ENCODE measurements at places on chromosomes 7 and 10.

DNA sequence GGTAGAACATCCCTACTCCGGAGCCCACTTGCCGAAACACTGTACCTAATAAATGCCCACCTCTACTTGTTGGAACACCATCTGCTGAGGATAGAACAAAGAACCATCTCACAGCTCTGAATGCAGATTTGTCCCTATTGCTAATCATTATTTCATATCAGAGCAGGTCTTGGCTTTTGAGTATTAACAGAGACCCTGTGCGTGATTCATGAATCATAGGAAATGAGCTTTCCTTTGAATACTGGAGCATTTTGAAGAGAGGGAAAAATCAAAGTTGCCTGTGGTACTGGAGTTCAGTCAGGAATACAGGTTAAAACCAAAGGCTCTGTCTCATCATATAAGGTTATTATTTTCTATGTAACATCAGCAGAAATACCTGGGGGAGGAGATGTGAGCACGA, 1132.3 kb downstream of the XPNPEP1 start:
- DNase-seq, result no peak

- no peak for DNase-seq
Observed at GRCh38 chr10:6986927-6987326, 406.9 kb upstream of the PRKCQ start.

GRCh38 chr7:75854233-75854632, 24.6 kb upstream of the RHBDD2 start:
- DNase-seq, result no peak

DNA sequence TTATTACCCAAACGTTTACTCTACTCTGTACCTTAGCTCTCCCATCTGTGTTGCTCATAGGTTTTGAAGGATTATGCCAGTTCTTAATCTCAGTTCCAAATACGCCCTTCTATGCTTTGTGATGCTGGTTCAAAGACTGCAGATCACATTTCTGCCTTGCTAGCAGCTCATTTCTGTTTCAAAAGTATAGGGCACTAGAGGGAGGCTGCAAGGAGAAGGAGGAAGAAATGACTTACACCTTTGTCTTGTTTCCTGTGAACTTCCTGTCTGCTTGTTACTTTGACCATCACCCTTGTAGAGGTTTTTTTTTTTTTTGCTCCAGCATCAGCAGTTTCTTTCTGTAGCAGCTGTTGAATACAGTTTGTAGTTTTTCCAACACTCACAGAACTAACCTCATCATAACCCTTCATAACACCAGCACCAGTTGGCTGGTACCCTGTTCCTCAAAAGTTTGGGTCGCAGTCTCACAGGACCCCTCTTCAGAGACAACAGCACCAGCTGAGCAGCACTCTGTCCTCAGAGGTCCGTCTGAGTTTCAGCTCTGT, 16.5 kb downstream of the SLK start:
- DNase-seq, result no peak

DNA sequence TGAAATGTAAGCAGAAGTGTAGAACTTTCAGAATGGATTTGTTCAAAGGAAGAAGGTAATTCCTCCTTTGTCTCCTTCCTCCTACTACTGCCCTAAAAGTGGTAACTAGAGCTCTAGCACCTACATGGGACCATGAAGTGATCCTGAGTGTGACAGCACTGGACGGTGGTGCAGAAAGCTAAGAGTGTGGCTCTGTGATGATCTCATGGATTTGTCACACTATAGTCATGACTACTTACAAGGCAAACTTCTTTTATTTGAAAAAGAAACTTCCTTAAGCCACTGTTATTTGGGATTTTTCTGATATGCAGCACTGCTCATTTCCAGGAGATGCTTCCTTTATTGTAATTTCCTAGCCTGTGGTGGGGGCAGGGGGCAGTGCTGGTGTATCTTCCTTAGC, 5.8 kb upstream of the FHIP2A start:
- DNase-seq, result no peak

GRCh38 chr7:38679419-38679818, 48.2 kb upstream of the AMPH start:
- no peak for DNase-seq

DNA sequence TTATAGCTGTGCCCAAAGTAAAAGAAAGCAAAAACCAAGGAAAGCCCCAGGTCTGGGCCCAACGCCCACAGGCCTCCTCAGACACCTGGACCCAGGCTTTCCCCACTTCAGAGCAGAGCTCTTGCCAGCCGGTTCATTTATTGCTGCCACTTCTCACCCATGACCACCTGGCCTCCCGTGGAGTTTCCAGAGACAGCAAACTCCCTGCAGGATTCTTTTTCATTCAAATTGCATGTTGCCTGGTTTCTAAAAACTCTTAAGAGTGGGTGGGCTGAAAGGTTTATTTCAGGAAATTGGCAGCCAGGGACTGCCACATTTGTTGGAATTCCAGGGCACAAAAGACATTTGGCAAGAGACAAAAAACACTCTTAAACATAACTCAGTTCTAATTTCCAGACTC, 4.7 kb downstream of the VOPP1 start:
- no peak for DNase-seq

GRCh38 chr7:96991546-96992191, 13.7 kb upstream of the DLX6 start:
- DNase-seq, result no peak

DNA sequence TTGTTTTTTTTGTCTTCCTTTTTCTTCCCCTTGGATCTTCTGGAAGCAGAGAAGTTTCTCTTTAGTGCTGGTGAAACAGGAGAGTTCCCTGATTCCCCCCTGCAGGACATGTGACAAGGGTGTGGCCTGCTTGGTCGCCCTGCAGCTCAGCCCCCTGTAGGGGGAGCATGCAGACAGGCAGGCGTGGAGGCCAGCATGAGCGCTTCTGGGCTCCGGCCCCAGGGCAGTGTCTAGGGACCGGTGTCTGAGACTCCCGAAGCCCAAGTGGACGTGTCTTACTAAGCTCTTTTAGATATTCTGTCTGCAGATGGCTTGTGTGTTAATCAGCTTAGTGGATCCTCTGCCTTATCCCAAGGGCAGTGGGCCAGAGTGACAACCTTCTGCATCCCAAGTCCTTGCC, 26.1 kb downstream of the PRSS58 start:
- DNase-seq, result no peak

GRCh38 chr10:47160261-47160908, 139.6 kb upstream of the GDF10 start:
- no peak for DNase-seq

- no peak for DNase-seq
Observed at GRCh38 chr7:117588352-117588794, 108.5 kb downstream of the CFTR start.

- no peak for DNase-seq
Observed at GRCh38 chr10:70284542-70285475, 1.0 kb upstream of the NPFFR1 start.

GRCh38 chr10:70478191-70479164, at the start of gene PALD1:
Gene PALD1, plus strand, starts transcription at chr10:70478767. Its CDS starts 47,185 bp downstream, at chr10:70525952.
- no peak for DNase-seq

DNA sequence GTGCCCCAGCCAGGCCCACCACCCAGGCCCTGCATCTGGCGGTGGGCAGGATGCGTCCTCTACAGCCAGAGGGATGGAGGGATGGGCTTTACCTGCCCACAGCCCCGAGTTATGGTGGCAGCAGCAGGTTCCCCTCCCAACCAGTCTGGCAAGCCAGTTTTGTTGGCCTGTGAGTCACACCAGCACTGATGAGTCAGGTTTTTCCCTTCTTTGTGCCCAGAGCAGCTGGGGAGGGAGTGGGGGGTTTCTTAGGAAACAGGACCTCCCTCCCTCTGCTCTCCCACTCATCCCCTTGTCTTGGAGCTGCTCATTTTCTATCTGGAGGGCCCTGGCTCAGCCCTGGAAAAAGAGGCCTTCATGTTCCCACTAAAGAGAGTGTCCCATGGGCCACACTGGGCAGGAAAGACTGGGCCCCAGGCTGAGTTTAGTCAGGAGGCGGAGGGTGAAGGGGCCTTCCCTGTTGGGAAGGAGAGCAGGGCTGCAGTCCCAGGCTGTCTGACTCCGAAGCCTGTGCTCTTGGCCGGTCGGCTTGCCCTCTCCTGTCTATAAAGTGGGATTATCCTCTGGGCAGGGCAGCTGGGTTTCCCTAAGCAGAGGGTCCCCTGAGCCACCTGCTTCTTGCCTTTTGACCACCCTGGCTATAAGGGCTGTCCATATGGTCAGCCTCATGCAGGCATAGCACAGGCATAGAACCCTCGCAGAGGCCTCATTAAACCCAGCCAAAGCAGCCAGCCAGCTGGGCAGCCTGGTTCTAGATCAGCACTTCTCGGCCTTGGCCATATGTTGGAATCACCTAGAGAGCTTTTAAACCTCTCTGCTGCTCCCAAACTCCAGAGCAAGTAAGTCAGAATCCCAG, 30.2 kb upstream of the ANKRD2 start:
- no peak for DNase-seq

- no peak for DNase-seq
Observed at GRCh38 chr7:5387711-5388245, 35.9 kb downstream of the TNRC18 start.

- DNase-seq, result no peak
Observed at GRCh38 chr10:13885238-13885990, 298.6 kb downstream of the PRPF18 start.

- no peak for DNase-seq
Observed at GRCh38 chr10:90227217-90227656, 525.8 kb downstream of the KIF20B start.

DNA sequence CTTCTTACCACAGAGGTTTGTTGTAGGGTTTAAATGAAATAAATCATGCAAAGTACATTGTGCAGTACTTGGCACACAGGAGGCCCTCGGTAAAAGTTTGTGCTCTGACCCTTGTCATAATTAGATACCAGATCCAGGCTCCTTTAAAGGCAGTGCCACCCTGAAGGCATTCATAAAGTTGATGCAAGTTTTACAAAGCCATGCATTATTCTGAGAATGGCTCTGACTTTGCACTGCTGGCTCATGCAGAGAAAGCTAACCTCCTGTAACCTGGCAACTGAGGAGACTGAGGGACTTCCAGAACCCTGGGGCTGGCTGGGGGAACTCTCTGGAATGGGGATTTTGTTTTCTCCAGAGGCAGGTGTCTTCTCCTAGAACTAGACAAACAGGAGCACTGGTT, 570.9 kb downstream of the CCSER2 start:
- DNase-seq, result no peak

DNA sequence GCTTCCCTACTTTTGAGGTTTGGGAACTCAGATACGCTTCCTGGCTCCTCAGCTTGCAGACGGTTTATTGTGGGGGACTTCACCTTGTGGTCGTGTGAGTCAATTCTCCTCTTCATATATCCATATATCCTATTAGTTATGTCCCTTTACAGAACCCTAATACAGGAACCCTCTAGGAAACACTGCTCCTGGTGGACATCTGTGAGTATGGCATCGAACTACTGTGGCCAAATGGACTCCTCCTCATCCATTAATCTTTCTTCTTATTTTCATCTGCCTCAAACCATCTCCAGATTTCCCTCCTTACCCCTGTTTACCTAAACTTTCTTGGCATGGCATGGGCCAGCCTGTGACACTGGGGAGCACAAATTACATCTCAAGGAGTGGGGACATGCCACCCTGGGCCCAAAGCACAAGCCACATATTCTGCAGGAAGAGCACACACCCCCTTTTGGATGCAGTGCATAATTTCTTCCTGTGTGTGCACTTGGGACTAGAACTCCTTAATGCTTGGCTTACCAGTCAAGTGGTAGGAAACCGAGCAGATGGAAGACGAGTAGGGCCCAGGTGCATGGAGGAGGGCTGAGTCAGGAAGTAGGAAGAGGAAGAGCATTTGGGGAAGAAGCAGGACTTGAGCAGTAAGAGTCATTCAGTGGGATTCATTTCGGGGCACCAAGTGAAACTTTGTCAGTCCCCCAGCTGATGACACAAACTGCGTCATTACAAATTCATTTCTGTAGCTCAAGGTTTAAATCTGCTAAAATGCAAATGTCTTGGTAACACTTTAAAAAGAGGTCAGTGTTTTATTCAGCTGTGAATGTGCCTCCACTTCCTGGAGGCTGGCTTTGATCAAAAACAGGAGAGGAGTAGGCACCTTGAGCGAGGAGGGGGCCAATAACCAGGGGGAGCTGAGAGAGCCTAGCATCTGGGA, 80.8 kb upstream of the PLXNA4 start:
- DNase-seq, result no peak

DNA sequence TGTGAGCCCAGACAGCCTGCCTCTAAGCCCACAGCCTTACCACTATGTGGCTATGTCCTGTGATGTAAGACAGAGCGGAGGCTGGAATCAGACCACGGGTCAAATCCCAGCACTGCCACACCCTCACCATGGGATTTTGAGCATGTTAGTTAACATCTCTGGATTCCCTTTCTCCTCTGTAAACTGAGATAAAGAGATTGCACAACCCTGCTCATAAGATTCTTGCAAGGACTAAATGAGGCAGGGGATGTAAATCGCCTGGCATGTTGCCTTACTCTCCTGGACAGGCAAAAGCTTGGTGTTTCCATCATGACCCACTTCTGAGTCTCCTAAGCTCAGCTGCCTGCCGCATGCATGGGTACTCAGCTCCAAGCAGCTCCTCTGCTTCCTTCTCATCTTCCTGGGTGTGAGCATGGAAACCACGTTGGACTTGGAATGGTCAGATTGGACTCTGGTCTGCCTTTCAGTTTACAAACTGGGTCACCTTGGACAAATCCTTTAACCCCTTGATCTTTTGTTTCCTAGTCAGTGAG, 41.3 kb upstream of the MTURN start:
- DNase-seq, result no peak

DNA sequence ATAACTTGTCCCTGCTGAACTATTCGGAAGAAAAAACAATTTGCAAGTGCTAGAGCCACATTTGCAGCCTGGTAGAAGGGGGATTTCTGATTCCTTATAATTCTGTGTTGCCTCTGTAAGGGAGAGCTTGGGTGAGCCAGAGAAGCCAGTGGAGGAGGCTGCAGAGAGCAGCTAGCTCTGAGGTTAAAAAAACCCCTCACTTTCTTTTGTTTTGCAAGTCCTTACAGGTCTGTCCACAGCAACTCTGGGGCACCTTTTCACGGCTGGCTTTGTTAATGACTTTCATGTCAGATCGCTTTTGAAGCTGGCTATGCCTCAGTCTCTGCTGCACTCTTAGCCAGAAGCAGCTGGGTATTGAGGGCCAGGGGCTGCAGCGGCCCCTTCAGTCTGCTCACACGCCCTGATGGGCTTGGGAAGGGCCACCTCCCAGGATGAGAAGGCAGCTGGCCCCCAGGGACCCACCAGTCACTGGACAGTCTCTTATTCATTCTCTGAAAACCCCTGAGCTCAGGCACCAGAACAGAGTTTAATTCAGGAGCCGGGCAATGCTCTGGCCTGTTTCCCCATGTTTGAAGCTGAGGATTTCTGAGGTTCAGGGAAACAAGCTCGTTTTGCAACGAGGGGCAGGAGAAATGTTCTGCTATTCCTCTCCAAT, 30.9 kb downstream of the TRIM8 start:
- DNase-seq, result no peak

DNA sequence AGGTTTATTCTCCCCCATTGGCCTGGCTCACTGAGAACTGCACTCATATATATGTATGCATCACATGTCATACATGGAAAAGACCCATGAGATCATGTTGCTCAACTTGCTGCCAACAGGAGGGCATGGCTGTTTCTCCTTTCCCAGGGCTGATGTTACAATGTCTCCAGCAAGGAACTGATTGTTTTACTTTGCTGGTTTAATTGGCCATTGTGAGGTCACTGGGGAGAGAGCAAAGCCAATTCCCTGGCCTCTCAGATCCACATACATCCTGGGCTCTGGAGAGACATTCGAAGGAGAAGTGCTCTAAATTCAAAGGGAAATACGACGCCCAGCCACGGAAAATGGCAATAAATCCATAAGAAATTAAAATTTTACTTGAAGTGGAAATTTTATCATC, 287.8 kb downstream of the WDR11 start:
- no peak for DNase-seq

Measured in stimulated activated CD8-positive, alpha-beta memory T cell treated with anti-CD3 and anti-CD28 coated beads, Interleukin-2, amount 100 ng/mL, for 1 hour (primary cell).